CD4-positive, alpha-beta T cell treated with Interleukin-6 at 100 ng/mL for 8 hours (primary cell): ENCODE measurements at places on chromosomes 1 and 21.
A peak's percentile ranks its signal among the peaks of the same experiment; 100 is the strongest.

GRCh38 chr21:45366931-45367401 is 38.0 kb upstream of the COL18A1 start:
- no peak for DNase-seq

GRCh38 chr1:1857096-1857703 is 33.7 kb downstream of the GNB1 start:
- no peak for DNase-seq

DNA sequence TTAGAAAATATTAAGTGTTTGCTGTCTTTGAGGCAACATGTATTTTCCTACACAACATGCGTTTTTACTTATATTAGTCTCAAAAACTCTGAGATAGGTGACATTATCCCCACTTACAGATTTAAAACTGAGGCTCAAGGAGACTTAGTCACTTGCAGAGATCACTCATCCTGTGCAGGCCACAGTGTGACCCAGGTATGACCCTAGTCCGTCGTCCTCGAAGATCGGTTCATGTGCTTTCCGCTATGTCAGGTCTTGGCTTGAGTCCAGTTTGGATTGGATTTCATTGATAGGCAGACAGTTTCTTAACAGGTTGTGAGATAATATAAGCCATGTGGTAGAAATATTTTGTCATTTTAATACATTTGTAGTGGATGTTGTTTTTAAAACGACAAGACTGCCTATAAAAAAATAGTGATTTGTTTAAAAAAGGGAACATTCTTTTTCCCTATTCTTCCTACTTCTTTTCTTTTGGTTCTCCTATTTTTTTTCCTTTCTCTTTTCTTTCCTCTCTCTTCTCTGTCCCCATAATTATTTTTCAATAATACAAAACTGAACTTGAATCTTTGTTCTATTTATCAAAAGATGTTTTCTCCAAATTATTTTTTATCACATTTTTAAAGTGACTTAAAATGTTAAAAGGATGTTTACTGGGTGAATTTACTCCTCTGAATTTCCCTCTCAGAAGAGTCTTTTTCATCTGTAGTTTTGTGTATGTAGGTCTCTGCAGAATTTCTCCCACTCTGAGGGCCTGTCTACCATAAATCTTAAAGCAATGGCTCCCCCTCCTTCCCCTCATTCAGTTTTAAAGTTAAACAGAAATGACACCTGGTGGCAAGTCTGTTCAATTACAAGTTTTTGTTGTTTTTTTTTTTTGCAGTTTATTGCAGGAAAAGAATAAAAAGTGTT is 81.8 kb downstream of the PHTF1 start:
- peak; percentile 17 for DNase-seq

DNA sequence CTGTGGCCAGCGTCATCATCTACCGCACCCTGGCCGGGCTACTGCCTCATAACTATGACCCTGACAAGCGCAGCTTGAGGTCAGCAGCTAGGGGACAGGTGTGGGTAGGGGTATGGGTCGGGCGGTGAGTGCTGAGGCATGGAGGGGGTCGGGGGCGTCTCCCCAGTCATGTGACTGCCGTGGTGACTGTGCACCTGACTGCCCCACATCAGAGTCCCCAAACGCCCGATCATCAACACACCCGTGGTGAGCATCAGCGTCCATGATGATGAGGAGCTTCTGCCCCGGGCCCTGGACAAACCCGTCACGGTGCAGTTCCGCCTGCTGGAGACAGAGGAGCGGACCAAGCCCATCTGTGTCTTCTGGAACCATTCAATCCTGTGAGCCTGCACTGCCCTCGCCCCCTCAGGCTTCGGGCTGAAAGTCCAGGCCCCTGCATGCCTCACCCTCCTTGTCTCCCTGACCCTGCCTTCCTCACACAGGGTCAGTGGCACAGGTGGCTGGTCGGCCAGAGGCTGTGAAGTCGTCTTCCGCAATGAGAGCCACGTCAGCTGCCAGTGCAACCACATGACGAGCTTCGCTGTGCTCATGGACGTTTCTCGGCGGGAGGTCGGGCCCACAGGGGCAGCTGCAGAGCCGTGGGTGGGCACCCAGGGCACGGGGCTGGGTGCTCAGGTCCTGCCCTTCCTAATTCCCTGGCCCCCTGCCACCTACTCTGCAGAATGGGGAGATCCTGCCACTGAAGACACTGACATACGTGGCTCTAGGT is 13.5 kb downstream of the PSRC1 start:
- DNase-seq = no peak

DNA sequence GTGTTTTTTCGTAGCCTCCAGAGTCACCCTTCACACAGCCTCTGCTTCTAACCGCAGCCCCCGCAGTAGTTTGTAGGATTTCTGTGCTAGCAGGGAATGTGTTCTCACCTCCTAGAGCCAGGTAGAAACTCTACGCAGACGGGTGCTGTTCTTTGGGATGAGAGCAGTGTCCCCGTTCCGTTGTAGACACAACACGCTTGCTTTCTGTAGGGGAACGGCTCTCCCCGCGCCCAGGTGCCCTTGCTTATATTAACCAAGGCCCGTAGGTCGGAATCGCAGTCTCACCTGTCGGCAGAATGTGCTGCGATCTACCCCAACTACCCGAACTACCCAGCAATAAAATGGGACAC is 111.8 kb upstream of the NBPF11 start:
- no peak for DNase-seq

DNA sequence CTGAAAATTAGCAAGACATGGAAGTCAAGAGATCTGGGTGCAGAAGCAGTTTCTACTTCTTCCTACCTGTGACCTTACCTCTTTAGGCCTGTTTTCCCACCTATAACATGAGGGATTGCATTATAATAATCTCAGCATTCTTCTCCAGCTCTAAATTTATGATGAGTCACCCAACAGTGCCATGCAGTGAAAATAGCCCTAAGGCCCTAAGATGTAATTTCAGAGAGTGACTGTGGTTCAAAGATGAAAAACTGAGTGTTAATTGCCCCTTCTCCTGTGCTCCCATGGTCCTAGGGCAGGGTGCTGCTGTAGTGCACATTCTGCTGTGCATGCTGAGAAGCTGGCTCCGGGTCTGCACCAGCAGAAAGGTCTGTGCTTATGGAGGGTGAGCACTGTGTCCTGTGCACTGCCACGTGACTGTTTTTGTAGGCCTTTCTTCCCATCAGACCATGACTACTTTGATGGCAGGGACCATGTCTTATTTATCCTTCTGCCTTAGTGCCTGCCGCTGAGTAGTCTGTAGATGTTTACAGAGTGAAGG is 29.7 kb downstream of the JUN start:
- DNase-seq = no peak

GRCh38 chr1:201504179-201504631 is 2.7 kb downstream of the CSRP1 start:
- no peak for DNase-seq

DNA sequence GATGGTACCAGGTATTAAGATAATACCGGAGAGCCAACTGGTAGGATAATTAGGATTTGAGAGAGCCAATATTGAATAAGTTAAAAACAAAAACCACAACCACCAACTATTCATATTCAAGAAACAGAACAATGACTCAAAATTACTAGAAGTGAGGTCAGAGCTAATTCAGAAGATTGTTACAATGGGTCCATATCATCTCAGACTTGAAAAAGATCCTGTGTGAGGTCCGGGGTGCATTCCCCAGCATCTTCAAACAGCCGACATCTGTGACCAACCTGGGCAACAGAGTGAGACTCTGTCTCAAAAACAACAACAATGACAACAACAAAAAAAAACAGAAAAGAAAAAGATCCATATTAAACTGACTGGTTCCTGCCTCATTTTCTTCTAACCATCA is 18.6 kb downstream of the AK2 start:
- no peak for DNase-seq

DNA sequence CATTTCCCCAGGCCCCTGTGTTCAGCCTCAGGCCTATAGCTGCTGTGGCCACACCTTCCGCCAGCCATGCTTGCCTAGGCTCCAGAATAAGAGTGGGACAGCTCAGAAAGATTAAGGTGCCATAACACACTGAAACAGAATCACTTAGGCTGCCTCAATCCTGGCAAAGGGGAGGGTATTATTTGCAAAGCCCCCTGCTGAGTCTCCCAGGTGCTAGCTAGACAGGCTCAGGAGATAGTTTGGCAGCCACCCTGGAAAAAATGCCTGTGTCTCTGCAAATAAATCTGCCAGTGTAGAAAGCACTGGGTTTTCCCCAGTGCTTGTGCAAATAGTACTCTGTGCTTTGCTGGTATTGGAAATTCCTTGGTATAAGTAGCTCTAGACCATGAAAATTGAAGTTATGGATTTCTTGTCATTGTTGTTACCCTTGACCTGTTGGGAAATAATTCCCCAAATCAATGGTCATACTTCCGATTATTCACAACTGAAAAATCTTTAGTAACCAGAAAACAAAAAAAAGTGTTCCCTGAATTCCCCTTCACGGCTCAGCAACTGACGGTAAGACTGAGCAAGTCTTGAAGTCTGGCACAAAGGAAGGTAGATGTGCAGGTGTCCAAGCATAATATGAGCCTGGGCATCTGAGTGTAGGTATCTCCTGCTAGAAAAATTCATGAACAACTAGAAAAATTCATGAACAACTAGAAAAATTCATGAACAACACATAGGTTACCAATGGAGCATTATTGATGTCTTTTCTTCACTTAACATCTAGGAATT is 56.9 kb downstream of the PROX1 start:
- DNase-seq = no peak

GRCh38 chr1:2046174-2046917 is 3.9 kb upstream of the PRKCZ start:
- DNase-seq = peak; percentile 30

GRCh38 chr1:35030756-35031446 is 844 bp downstream of the ZMYM6 start:
- peak; percentile 11 for DNase-seq

- DNase-seq = no peak
Observed at GRCh38 chr21:15028186-15028585, 36.6 kb downstream of the NRIP1 start.

- no peak for DNase-seq
Observed at GRCh38 chr1:202165267-202165941, 5.0 kb upstream of the PTPN7 start.

GRCh38 chr1:16717336-16718098 is 22.8 kb upstream of the RNU1-4 start:
- no peak for DNase-seq

DNA sequence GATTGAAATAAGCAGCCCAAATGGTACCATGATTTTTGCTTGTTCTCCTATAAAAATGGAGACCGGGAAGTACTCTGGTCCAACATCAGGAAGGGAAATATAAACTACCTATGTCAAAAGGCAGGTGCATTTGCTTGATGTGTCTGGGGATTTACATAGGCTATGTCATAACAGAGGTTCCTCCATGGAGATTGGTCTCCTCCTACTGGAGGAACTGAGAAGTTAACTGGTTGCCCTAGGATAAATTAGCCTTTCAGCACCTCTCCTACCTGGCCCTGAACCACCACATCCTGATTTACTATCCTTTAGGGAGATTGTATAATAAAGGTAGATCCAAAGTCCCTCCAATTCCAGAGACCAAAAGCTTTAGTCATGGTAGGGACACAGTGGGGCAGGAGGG is 1109.3 kb upstream of the B3GALT2 start:
- DNase-seq = peak; percentile 67

GRCh38 chr1:218717575-218717974 is 372.4 kb downstream of the TGFB2 start:
- no peak for DNase-seq

GRCh38 chr21:21216047-21216446 is 217.8 kb downstream of the NCAM2 start:
- no peak for DNase-seq

- no peak for DNase-seq
Observed at GRCh38 chr1:82268826-82269225, 468.1 kb downstream of the ADGRL2 start.

DNA sequence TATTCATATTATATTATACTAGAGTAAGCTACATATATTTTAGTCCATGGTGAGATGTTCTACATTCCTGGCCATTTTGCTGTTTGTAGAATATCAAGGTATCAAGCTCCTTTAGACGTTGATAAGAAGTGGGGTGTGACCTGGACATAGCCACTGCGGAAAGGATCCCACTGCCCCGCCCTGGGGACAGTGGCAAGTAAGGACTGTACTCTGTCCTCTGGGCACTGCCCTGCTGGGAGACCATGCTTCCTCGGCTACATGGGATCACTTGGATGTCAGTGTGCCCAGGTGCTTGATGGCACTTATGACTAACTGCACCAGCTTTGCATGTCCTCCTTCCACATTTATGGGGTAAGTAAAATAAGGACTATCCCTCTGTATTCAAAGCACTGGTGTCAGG is 46.3 kb upstream of the NTPCR start:
- no peak for DNase-seq

DNA sequence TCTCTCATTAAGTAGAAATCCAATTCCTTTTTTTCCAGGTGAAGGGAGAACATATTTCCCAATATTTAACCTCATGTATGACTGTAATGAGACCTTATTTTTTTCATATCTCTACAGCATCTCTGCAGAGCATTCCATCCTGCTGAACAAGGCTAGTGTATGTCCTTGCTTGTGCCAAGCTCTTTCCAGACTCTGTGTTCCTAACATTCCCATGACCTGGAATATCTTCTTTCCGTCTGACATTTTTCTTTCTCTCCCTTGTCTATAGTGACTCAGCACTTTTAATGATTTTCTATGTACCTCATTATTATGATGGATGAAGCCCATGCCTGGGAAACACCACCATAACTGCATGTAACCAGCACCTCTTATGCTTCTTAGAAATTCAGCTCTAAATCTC is 278.3 kb upstream of the NRIP1 start:
- DNase-seq = no peak

- DNase-seq = no peak
Observed at GRCh38 chr1:60274422-60275290, 201.1 kb upstream of the C1orf87 start.

GRCh38 chr21:31479714-31480113 is 135.7 kb upstream of the TIAM1 start:
- no peak for DNase-seq

- no peak for DNase-seq
Observed at GRCh38 chr21:32613436-32614043, 1.4 kb upstream of the CFAP298 start.

GRCh38 chr1:72122099-72122880 is 160.0 kb downstream of the NEGR1 start:
- DNase-seq = no peak

DNA sequence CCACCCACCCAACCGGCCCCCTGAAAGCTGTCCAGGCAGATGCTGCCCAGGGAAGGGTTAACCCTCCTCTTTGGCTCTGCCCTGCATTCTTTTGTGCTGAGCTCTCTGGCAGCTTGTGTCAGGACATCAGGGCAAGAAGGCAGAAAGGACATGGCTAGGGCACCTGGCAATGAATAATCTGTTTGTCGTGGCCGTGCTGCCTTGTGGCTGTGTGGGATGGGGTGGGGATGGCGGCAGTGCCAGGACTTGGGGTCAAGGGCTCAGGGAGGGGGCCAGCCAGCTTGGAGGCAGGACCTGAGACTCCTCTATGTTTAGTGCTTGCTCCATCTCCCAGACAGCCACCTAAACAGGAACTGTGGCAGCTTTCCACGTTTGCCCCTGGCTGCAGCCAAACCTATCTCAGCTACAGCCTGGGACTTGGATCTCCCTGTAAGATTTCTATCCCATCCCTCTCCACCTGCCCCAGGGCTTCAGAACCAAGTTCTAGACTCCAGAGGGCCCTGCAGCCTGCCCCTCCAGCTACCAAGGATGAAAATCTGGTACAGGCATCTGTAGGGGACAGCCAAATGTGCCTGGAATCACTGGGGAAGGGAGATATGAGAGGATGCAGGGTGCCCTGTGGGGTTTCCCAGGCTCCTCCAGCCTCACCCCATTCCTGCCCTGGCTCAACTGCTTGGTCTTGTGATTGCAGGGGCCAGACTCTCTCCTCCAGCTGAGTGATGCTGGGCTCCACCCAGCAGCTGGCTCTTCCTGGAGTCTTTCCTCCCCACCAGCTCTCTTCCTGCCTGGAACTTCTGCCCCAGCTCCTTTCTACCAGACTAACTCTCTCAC is 9.6 kb upstream of the GPR37L1 start:
- no peak for DNase-seq

GRCh38 chr1:34694383-34694782 is 60.5 kb upstream of the GJB5 start:
- no peak for DNase-seq
